ENCODE measurements at places on chromosomes 11 and 22.
A peak's percentile ranks its signal among the peaks of the same experiment; 100 is the strongest.

DNA sequence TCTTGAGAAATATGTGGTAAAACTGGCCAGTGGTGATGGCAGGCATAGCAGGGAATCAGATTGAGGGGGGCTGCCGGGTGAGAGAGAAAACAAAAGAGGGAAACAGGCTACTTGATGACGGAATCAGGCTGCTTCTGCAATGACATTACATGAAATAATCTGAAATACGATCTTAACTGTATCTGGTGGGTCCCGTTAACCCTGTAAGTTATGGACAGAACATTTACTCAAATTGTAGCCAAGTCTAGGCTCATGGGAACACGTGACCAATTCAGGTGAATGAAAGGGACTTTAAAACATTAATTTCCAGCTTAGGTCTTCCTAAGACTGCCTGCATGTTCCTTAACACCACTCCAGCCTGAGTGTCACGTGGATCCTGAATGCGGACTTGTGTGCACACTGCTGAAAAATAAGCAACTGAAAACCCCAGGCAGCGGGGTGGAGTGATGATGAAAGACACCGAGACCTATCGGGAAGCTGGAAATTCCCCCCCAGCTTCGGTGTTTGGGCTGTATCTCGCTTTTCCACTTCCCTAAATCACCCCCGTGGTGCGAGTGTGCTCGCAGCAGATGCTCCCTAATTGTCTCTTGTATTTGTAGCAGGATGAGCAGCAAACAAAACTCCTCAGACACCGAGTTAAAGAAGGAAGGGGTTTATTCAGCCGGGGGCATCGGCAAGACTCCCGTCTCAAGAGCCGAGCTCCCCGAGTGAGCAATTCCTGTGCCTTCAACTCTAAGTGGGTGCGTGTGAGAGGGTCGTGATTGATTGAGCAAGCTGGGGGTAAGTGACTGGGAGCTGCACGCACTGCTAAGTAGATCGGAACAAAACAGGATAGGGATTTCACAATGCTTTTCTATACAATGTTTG lies 145.0 kb upstream of the GRK3 start:
- DNase-seq = no peak

DNA sequence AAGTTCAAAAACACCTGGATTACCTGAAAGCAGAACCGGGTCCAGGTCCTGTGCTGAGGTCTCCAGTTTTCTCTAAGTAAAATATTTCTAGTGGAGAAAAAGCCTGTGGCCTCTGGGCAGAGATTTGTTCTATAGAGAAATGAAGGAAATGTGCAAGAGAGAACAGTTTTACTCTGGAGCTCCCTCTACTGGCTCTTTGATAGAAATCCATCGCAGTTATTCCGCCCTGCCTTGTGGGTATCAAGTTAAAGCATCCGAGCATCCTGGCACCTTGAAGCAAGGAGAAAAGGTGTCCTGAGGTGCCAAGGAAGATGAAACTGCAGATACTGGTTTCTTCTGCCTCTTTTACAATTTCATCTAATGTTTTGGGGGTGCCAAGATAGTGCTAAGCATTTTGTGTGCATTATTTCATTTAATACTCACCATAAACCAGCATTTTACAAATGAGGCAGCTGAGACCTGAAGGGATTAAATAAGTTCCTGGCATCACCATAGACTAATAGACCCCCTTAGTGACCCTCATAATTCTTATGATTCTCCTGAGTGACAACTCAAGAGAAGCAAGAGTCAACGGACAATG lies 113.1 kb upstream of the HSD17B12 start:
- no peak for DNase-seq

DNA sequence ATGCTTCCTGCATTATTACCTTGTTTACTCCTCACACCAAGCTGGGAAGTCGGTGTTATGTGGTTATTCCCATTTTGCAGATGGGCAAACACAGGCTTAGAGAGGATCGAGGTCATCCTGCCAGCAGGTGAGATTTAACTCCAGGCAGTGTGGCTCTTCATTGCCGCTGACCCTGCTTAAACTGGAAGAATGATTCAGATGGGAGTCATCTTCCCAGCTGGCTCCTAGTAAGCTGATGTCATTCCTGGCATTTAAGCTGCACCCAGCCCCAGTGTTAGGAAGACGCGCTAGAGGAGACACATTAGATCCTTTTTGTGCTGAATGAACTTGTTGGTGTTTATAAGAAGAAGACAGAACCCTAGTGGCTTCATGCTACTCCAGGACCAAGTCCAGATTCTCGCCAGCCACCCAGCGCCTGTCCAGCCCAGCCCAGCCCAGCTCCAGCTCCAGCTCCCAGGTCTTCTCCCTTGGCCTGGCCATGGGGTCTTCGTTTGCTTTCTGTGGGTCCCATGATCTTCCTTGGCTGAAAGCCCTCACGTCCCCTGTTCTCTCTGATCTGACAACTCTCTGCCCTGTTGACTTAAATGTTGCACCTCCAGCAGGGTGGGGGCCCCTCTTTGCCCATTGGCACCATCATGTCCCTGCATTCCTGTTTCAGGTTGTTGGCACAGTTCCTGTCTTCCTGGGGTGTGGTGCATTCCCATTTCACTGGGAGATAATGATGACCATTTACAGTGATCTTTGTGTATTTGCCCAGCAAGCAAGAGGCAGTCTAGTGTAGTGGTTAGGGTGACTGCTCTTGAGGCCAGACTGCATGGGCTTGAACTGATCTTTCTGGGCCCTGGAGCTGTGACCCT lies 13.6 kb downstream of the PARVB start:
- DNase-seq = no peak

GRCh38 chr11:30586251-30587144 lies at the start of gene MPPED2:
MPPED2 (minus strand) TSS chr11:30586353; CDS start chr11:30580373, 5,980 bp downstream.
- no peak for DNase-seq

DNA sequence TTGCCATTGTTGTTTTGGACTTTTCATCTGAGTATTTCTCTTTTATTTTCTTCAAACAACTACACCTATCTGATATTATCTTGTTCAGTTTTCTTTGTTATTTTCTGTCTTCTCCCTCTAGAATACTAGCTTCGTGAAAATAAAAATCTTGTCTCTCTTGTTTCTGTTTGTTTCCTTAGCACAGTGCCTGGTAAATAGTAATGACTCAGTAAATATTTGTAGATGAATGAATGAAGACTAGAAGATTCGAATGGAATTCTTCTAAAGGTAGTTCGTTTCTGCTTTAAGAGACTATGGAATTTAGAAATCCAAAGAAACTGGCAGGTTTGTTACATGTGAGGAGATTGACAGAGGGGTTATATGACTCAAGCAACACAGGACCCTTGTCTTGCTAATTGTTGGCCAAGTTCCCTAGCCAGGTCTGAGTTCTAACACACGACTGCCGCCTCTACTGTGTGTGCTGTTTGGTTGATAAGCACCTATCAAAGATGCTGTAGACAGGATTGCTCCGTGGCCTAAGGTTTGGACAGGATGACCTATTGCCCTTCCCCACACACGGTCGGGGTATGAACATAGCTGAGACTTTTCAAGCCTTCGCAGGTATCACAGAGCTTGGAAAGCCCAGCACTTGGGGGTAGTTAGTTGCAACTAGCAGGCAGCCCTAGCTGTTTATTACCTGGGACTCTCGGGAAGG lies 831 bp upstream of the TMEM135 start:
- no peak for DNase-seq

GRCh38 chr22:31084811-31085492 lies 3.8 kb downstream of the SMTN start:
- peak; percentile 68 for DNase-seq

DNA sequence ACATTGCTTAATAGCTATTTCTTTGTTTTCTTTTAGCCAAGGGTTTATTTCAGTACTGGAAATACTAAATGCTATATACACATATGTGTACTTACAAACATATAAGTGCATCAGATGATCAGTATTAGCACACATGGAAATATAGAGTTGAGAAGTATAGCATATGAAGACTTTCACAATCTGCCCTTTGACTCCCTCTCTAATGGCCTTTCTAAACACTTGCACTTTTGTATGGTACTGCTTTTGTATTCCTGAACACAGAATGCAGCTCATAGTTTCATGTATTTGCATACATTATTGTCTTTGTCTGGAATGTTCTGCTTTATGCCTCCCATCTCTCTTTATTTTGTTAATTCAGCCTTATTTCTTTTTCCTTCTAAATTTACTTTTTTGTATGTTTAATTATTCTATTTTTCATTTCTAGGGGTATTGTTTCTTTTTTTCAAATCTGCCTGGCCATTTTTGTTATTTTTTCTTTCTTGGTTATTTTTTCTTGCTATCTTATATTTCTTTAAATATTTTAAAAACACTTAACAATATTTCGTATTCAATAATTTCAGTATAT lies 28.8 kb downstream of the ACER3 start:
- DNase-seq = no peak

DNA sequence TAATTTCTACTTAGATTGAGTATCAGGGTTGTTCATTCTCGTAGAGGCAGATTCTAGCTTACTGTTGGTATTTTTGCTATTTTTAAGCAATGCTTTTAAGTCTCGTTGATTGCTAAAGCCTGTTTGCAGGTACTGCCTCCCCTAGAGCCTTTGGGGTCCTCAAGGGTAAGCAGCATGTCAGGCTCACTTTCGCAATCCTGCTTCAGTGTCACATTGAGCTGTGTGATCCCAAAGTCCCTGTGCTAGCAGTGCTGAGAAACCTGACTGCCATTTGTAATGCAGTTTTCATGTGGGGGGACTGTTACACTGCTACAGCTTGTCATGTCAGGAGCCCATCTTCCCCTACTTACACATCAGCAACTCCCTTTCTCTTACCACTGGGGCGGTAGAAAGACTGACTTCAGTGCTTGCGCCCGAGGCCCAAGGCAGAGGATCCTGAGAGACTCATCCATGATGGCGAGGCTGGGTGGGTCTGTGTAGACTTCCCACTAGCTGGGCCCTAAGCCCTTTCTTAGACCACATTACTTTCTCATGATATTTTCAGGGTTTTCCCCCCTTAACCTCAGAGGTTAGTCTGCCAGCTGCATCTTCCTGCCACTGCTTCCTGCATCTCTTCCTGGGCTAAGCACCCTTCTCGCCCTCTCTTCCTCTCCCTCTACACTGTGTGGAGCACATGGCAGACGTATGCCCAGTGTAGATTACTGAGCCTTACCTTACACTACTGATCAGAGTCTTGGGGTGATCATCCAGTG lies 40.8 kb upstream of the ST14 start:
- DNase-seq = no peak

GRCh38 chr11:94308024-94308423 lies 3.6 kb downstream of the IZUMO1R start:
- no peak for DNase-seq

DNA sequence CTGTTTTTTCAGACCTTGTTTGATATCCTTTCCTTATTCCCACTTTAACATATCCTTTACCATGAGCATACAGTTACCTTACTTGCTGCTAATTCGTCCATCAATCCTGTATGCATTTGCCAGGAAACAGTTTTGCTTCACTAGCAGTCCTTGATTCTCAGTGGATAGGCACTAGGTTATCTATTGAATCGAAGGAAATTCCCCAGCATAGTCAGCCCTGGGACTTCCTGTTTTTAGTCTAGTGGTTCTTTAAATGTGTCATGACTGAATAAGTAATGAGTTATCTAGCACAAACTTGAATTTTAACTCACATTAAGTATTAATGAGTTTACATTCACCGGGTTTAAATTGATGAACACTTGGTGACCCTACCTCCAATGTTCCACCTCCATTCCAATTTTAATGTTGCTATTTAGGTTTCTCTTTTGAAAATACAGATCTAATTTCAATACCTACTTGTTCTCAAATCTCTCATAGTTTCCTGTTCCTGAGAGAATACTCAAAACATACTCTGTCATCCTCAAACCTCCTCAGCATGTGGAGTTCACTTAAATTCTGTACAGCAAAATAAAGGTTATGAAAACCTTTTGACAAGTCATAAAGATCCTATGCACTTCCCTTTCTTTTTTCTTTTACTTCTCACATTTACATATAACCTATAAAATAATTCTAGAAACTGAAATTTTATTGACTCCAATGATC lies 1375.1 kb upstream of the TENM4 start:
- DNase-seq = no peak

DNA sequence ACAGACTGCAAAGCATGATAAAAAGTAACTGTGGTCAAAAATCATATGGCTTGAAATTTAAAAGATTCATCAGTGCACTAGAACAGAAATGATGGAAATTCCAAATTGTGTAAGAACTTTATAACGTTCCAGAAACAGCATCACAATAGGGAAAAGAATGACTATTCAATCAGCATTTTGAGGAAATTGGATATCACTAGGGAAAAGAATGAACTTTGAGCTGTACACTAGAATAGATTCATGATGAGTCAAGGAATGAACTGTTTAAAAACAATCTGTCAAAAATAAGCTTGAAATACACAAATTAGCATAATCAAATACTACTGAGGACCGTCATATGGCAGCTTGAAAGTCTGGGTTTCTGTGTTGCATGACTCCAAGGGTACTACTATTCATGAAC lies 20.5 kb upstream of the HEPHL1 start:
- DNase-seq = no peak
